ENCODE measurements at places on chromosomes 3 and 15. TPM values are rescaled to one million over a fixed set of nuclear protein-coding genes. Genes with fewer than 3 reads are reported as not detected.
A peak's percentile ranks its signal among the peaks of the same experiment; 100 is the strongest.

- no peak for DNase-seq
Observed at GRCh38 chr3:183468424-183468823, 40.0 kb upstream of the MCF2L2 start.

- no peak for DNase-seq
Observed at GRCh38 chr3:126866175-126866759, 116.6 kb upstream of the PLXNA1 start.

DNA sequence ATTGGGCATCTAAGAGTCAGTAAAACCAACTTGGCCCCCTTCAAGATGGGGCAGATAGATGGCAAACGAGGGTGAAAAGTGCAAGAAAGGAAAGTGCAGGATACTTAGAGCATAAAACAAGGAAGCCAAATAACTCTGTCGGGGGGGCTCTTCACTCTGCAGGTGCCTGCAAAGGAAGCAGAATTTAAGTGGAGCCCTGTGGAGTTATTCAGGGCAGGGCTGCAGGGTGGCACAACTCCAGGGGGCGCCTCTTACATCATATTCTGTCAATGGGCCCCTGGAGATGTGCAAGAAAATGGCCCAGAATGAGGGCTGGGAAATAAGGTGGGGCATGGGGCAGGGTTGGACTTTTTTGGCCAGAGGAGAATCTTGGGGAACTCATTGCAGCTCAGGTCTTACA lies 69.7 kb downstream of the CD47 start:
- DNase-seq, result no peak

GRCh38 chr15:80775338-80775737 lies 3.8 kb upstream of the CEMIP start:
- DNase-seq, result no peak

GREM1 gene
- polyA plus RNA-seq, result 1.5 TPM

- DNase-seq, result no peak
Observed at GRCh38 chr15:45701108-45701507, 66.3 kb downstream of the SQOR start.

GOLGA6D gene
- not detected for polyA plus RNA-seq

DNA sequence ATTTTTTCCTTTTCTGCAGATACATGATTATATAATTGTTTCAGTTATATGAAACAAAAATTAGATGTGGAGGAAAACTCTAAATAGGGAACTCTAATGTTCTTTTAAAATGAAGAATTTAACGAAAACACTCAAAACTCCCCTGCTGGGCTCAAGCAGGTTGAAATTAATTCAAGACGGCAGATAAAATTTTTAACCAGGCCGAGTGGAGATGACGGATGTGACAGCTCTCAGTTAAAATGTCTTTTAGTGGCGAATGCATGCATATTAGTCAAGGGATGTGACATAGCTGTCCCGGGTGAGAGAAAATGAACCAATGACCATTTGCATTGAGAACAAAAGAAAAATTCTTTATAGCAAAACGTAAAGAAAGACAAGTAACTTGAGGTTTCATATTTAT lies 110.1 kb downstream of the ROBO2 start:
- no peak for DNase-seq

- DNase-seq, result no peak
Observed at GRCh38 chr3:194093842-194094241, 42.1 kb upstream of the HES1 start.

GRCh38 chr3:39639344-39640236 lies 169.8 kb upstream of the MYRIP start:
- peak; percentile 85 for DNase-seq

GRCh38 chr3:12903881-12904280 lies 62.5 kb upstream of the RPL32 start:
- no peak for DNase-seq

DNA sequence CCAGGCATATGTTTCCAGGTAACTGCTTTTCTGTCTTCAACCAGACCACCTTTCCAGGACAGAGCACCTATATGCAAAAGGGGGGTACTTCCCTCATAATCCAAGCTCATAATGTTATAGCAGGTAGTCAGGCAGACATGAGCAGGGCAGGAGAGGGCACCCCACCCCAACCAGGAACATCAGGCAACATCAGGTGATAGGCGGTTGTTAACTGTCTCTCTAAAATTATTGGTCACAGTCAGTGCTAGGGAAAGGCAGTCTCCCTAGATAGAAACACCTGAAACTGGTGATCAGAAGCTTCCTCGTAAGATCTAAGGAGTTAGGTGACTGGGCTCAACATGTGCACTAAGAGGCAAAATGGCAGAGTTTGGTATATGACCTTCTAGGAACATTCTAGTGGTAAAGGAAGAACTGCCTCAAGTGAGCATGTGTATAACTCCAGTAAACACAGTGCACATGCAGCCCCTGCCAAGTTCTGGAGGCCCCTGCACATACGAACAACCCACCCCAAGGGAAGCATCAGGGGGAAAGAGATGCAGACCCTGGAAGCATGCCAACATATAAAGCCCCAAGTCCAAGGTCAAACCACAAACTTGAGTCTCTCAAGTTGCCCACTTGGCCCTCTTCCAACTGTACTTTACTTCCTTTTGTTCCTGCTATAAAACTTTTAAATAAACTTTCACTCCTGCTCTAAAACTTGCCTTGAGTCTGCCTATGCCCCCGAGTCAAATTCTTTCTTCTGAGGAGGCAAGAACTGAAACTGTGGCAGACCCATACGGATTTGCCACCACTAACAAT lies 270.9 kb downstream of the ULK4 start:
- peak; percentile 80 for DNase-seq

GRCh38 chr3:112807685-112808084 lies 39.0 kb downstream of the CD200R1L start:
- DNase-seq, result no peak

DNA sequence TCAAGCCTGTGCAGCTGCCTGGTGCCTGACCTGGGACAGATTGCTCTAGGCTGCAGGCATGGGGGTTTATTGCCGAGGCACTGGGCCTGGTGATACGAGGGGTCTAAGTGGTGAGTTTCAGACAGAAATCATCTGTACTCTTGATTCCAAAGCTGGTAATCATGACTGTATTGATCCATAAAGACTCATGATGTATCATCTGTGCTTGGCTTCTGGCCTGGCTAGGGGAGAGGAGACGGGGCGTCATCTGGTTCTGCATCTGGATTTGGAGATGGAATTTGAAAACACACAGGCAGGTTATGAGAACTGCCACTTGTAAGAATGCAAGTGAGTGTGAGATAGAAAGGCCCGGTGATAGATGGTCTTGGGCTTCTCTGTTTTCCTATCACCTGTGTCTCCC lies 337.4 kb upstream of the C2CD4B start:
- no peak for DNase-seq

DNA sequence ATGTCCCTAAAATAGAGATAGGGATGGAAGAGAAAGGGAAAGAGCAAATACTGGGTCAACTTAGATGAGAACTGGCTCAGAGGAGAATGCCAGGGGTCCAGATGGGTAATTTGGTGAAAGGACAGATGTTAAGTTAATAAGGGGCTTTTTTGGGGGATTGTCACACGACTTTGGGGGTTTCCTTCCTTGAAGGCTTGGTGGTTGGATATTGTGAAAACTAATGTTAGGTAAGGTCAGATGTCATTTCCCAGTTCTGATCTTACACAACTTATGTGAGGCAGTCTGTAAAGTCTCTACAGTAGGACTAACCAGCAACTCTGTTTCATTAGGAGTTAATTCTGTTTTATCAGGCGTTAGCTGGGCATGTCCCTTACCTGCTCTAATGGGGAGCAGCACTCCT lies 231.1 kb downstream of the NR2F2 start:
- no peak for DNase-seq

- DNase-seq, result no peak
Observed at GRCh38 chr3:34284959-34285826, 486.8 kb downstream of the PDCD6IP start.

ROPN1B gene
- not detected for polyA plus RNA-seq

Measured in hepatocyte (in vitro differentiated cells).